ENCODE measurements at places on chromosomes 3 and 15.
A peak's percentile ranks its signal among the peaks of the same experiment; 100 is the strongest.

DNA sequence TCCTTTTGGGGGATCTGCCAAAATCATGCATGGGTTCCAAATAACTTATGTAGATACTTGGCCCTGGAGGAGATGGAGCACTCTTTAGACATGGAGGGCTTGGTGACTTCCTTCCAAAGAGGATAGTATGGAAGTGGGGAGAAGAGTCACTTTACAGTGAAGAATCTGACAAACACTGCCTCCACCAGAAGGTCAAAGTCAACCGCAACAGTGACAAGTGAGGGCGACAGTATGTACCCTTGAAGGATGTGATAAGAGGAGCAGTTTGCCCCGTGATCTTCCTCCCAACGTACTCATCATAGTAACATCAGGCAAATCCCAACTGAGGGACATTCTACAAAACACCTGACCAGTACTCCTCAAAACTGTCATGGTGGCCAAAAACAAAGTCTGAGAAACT is 62.0 kb downstream of the LMCD1 start:
- DNase-seq, result no peak

- DNase-seq, result no peak
Observed at GRCh38 chr15:56931639-56932508, 13.4 kb downstream of the TCF12 start.

DNA sequence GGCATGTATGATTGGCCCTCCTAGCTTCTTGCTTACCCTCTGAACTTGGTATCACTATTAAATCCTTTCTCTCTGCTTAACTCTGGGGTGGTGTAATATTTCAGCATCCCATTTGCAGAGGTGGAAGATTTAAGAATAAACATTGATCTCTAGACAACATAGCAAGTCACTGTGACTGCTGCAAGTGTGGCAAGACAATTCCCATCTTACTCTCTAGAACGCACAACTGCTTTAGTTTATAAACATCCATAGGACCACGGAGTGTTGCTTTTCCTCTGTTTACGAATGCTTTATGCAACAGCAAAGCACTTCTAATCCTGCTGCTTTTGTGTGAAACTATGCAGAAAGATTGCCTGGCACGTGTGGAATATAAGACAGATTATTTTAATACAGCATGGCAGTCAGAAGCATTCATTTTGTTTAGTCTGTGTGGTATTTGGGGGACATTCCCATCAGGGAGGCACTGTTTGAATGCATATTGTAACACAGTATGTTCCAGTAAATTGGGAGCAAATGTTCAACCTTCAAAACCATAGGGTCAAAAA is 338.9 kb upstream of the TMCO5A start:
- no peak for DNase-seq

DNA sequence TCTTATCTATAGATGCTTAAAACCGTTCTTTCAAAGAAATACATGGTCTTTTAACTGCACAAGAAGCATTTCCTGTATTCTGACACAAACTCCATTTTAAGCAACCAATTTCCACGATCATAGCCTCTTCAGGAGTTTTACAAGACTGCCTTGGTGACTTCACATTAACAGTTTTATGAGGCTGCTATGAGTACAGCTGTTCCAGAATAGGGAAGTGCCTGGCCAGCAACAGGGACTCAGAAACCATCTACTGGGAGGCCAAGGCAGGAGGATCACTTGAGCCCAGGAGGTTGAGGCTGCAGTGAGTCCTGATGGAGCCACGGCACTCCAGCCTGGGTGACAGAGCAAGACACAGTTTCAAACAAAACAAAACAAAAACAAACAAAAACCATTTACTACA is 78.4 kb downstream of the B3GNT5 start:
- no peak for DNase-seq

- DNase-seq, result peak; percentile 87
Observed at GRCh38 chr3:136819731-136820679, 1.1 kb downstream of the SLC35G2 start.

- peak; percentile 61 for DNase-seq
Observed at GRCh38 chr15:80989081-80989517, 520 bp downstream of the MESD start.

- DNase-seq, result no peak
Observed at GRCh38 chr3:30934208-30934550, 39.7 kb upstream of the GADL1 start.

GRCh38 chr3:66693461-66694031 is 192.7 kb upstream of the LRIG1 start:
- no peak for DNase-seq

DNA sequence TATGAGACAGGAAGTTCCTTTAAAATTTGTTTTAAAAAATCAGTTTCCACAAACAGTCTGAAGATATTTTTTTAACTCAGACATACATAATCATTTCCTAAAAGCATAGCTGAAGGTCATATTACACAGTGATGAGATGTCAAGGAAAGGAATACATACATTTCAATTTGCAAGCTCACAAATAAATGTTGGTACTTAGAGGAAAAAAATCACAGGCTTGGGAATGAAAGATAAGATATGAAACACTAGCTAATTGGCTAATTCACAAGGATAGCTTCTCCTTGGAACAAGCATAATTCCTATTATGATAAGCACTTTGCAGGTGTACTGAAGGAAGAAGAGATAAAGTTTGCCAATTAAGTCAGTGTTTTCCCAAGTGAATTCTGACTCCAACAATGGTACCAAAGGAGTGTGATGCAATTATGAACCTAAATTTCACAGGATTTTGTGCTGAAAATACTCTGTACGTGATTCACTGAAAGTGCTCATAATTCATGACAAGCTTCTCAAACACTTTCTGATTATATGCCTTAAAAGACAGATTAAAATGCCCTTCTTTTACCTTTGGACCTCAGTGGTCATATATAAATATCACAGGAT is 112.4 kb downstream of the FRMD5 start:
- no peak for DNase-seq

DNA sequence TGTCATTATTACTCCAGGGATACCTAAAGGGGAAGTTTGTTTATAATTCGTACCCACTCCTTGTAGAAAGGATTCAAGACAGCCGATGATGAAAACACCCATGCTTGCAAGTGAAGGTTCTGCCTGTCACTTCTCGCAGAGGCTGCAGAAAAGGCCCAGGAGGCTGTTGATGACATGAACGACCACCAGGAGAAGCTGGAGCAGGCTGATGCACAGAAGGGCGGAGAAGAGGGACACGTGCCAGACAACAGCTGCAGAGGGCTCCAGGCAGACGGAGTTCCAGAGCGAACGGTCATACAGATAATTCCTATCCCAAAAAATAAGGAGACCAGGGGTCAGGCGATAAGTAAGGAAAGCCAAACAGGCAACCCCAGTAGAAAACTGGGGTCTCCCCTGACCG is 5.7 kb upstream of the DYNLT2B start:
- DNase-seq, result peak; percentile 86

DNA sequence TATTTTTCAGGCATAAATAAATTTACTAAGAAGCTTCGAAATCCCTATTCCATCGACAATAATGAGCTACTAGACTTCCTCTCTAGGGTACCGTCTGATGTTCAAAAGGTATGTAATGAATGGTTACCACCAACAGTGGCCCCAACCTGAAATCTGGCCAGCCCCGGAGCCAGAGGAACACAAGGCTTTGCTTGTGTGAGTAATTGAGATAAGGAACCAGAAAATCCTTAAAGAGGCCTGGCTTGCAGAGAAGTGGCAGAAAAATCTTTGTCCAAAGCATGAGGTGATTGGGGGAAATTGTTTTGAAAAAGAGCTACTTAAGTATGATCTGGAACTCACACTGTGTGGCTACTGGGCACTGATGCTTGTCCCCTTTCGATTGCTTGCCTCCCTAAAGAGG is 245.3 kb downstream of the MCTP2 start:
- DNase-seq, result peak; percentile 76

- no peak for DNase-seq
Observed at GRCh38 chr3:139689708-139690228, 12.0 kb upstream of the NMNAT3 start.

- DNase-seq, result no peak
Observed at GRCh38 chr3:5731100-5731499, 543.6 kb downstream of the EDEM1 start.

DNA sequence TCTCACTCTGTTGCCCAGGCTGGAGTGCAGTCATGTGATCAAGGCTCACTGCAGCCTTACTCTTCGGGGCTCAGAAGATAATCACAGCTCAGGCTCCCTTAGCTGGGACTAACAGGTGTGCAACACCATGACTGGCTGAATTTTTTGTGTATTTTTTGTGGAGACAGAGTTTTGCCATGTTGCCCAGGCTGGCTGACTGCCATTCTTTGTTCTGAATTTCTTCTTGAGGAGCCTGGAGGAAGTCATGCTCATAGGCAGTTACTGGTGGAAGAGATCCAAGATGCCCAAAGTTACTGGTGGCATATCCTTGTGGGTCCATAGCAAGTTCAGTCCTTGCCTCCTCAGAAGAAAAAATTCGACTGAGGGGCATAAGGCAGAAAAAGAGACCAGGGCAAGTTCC is 16.6 kb upstream of the UBP1 start:
- DNase-seq, result no peak

- DNase-seq, result no peak
Observed at GRCh38 chr3:172201870-172202236, 162.5 kb downstream of the FNDC3B start.

GRCh38 chr3:184155644-184156521 is 706 bp downstream of the DVL3 start:
- DNase-seq, result peak; percentile 73

DNA sequence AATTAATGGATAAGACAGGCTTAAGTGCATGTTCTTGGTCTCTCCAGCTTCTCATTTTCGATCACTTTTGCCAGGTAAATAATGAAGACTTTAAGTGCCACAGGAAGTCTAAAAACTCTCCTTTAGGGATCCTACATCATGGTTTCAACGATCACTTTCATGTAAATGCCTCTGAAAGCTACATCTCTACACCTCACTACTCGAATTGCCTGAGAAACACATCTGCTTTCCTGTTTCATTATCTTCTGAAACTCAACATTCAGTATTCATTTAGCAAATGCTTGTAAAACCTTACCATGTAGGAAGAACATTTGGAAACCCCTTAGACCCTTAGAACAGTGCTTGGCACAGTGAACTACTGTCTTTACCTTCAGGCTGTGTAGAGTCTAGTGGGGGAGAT is 16.2 kb downstream of the THAP10 start:
- no peak for DNase-seq

GRCh38 chr15:91271565-91272153 is 171.6 kb downstream of the SV2B start:
- DNase-seq, result peak; percentile 66

DNA sequence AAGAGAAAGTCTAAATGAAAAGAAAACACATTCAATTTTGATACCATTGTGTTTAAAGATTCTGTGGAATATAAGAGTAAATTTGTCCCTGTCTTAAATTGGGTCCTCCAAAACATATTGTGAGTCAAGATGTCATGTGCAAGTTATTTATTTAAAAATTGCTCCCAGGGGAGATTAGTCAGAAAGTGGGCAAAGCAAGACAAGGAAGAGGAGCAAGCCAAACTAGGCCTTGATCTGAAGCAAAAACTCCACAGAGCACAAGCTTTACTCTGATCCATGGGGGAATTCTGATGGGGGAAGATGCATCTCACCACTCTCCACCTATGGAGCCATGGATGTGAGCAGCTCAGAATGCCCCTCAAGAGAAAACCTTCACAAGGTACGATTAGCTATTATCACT is 342.8 kb upstream of the IL12A start:
- DNase-seq, result no peak

DNA sequence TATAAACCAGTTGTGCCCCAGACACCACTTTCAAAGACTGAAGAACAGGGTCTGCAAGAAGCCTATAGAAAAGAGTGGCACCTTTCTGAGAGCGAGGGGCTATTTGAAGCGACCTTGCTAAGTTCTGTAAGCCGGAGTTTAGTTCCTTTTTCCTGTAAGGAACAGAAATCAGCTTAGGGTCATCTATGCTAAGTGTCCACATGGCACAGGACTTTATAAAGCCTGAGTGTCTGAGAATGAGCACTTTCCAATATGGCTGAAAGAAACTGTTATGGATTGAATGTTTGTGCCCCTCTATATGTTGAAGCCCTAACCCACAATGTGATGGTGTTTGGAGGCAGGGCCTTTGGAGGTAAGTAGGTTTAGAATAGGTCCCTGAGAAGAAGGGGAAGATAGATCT is 4.0 kb upstream of the A4GNT start:
- no peak for DNase-seq

DNA sequence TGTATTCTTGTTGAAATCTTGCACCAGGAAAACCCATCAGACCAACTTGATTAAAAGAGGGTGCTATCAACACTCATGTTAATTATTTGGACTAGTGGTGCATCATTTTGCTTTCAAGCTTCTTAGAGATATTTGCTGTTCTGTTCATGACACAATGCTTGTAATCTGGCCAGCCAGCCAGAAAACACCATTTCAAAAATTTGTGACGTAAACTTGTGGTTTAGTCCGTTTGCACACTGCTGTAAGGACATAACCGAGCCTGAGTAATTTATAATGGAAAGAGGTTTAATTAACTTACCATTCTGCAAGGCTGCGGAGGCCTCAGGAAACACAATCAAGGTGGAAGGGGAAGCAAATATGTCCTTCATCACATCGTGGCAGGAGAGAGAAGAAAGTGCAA is 374.3 kb upstream of the TGFBR2 start:
- DNase-seq, result no peak

- DNase-seq, result no peak
Observed at GRCh38 chr15:62118520-62119226, 46.4 kb downstream of the C2CD4B start.

DNA sequence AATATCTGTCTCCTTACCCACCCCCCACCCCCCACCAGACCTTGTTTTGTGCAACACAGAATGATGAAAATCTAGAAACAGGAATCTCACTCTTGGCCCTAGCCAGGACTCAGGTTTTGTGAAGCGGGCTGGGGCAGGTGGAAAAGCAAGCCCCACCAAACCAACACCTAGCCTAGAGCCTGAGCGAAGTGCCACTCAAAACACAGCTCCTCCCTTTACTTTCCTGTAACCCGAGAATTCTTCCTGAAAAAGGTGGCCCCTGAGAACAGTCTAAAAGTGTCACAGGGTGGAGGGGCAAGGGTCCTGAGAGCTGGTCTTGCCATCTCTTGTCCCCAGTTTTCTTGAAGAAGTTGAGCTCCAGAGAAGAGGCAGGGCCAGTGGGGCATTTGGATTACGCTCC is 17.4 kb upstream of the RPUSD3 start:
- DNase-seq, result no peak

- DNase-seq, result no peak
Observed at GRCh38 chr3:152444029-152444641, 175.4 kb downstream of the MBNL1 start.

- DNase-seq, result no peak
Observed at GRCh38 chr15:29867241-29868000, 45.2 kb upstream of the TJP1 start.

- DNase-seq, result no peak
Observed at GRCh38 chr3:122230174-122230573, 46.7 kb downstream of the CASR start.

GRCh38 chr3:70824078-70824477 is 511.6 kb upstream of the MDFIC2 start:
- no peak for DNase-seq

Measured in islet precursor cell (in vitro differentiated cells).